ENCODE measurements at places on chromosomes 11 and 22.

GRCh38 chr11:65448418-65449105 lies 26.0 kb downstream of the NEAT1 start:
- no peak for DNase-seq

DNA sequence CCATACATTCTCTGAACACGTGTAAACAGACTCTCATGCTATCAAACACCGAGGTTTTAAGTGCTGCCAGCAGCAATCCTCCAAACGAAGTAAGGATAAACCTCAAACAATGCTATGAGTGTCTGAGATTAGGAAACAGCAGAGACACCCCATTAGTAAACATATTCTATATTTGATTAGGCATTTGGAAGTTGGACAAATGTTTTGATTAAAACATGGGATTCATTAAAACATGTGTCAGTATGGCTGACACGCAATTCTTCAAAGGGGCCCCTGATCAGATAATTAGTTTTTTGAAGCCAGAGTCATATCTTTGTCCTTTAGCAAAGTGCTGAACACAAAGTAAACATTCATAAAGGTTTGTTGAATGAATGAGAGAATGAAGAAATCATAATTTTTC lies 33.2 kb upstream of the BLID start:
- no peak for DNase-seq

GRCh38 chr22:33984211-33984610 lies 63.9 kb upstream of the LARGE1 start:
- no peak for DNase-seq

DNA sequence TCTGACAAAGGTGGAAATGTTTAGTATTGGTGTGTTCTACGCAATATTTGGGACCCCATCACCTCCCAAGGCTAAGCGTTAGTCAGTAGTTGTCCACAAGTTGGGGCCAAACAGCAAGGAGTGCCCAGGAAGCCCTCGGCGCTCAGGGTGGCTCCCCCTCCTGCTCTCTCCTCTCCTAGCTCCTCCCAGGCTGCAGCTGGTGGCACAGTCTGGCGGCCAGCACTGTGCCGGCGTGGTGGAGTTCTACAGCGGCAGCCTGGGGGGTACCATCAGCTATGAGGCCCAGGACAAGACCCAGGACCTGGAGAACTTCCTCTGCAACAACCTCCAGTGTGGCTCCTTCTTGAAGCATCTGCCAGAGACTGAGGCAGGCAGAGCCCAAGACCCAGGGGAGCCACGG lies 16.8 kb downstream of the CD5 start:
- DNase-seq = no peak

DNA sequence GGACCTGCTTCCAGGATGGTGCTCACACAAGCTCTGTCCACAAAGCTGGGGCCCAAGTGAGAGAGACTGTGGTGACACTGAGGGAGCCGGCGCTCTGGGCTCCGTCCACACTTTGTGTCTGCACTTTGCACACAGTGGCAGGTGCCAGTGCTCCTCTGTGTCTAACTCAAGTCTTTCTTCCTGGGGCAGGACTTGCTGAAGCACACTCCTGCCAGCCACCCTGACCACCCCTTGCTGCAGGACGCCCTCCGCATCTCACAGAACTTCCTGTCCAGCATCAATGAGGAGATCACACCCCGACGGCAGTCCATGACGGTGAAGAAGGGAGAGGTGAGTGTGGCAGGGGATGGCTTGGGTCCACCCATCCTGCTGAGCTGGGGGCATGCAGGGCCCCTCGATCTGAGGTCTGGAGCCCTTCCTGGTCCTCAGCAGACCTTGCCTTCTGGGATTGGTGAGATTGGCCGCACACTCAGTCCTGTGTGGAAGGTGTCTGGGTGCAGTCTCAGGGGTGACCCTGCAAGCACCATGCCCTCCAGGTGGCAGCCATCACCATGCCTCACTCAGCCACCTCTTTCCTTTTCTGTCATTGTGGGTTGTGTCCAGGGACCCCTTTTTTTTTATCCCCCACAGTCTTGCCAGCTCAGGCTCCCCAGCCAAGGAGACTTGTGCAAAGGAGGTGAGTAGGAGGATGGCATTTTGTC lies 93.3 kb downstream of the BCR start:
- no peak for DNase-seq

- no peak for DNase-seq
Measured at GRCh38 chr11:70063555-70063954, 14.6 kb upstream of the ANO1 start.

DNA sequence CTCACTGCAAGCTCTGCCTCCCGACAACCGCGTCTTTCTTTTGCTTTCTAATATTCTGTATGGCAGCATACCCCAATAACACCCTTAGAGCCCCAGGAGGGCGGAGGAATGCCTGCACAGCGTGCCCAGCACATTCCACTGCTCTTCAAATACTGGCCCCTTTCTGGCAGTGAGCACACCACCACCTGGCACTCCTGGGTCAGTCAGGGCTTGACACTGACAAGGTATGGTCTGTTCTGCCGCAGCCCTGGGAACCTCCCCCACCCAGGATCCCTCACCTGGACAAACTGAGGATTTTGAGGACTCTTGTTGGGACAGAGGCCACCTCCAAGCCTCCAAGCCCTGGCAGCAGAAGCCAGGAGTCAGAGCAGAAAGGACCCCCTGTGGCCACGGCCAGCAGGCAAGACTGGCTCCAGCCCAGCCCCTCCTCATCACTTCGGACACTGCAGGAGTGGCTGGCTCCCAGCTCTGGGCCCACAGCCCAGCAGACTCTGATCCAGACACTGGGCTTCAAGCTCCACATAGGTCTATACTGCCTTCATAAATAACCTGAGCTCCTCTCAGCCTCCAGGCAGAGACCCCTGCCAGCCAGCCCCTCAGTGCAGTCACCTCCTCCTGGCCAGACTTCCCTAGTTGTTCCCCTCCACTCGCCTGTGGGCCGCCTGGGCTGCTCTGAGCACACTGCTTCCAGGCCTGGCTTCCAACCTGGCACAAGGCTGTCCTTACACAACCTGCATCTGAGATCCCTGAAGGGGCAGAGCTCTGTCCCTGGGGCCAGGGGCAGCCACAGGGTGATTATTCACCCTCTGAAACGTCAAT lies 14.5 kb downstream of the CARS1 start:
- DNase-seq = no peak

- no peak for DNase-seq
Measured at GRCh38 chr22:44357296-44357965, 44.7 kb upstream of the SHISAL1 start.

DNA sequence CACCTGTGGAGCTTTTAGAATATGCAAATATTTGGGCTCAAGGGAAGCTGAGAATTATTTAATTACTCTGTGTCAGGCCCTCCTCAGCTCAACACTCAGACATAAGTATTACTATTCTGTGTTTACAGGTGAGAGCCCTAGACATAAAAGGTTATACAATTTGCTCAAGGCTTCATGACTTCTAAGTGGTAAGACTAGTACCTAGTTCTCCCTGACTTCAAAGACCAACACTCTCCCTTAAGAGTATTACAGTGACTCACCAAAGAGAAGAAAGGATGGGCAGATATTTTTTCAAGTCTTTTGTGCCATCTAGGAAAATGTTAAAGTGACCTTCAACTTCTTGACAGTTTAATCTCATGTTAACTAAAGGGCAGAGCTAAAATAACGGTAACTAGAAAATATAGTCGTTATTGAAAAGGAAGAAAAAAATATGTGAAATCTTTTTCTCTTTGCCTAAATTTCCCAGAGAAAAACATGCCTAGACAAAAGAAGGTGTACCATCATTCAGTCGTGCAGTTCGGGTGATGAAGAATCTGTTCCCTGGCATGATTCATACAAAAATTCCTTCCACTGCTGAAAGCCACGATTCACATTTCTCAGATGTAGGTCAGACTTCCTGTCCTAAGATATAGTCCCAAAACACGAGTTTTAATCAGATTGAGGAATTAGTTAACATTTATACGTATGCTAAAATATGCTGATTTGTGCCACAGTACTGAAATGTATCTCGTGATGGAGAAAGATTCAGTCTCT lies 849.1 kb upstream of the API5 start:
- no peak for DNase-seq

- DNase-seq = no peak
Measured at GRCh38 chr11:44305470-44306051, 4.4 kb downstream of the ALX4 start.
